ENCODE measurements at places on chromosomes 13 and 19.
A peak's percentile ranks its signal among the peaks of the same experiment; 100 is the strongest.

DNA sequence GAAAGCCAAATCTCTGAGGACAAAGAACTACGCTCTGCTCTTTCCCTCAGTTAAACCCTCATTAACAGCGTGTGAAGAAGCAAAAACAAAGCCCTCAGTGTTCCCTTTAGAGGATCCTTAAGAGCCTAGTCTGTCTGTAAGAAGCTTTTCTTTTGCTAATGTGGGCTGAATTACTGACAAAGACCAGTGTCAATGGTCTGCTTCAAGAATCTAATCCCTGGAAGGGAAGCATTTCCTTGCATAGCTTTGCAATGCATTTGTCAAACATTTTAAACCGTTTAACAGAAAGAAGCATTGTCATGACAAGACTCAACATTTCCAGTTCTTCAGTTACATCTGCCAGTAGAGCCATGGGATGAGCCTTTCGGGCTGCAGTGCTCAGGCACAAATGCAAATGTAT lies 64.9 kb downstream of the EDNRB start:
- DNase-seq, result no peak

DNA sequence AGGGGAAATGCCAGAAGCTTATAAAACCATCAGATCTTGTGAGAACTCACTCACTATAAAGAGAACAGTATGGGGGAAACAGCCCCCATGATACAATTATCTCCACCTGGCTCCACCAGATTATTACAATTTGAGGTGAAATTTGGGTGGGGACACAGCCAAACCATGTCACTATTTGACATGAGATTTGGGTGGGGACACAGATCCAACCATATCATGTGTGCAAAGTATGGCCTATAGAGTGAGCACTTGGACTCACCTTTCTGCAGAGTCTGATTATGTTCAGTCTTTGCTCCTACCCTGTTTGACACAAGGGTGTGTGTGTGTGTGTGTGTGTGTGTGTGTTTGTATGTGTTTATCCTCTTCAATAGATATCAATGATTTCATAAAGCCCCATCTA lies 287.5 kb downstream of the ZNF536 start:
- no peak for DNase-seq

DNA sequence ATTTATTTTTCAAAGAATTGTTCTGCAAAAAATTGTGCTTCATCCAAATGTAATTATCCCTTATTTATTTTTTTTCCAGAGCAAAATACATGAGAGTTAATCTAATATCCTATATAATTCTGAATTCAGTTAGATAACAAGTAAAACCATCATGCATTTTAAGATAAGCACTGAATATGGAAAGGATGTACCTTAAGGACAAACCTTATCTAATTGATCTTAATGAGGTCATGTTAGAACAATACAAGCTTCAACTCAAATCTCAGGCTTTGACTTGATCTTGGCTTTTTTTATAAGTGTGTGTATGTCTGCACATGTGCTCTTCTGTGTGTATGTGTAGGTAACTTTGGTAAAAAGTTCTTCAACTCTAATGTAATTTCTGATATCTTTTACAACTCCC lies 1828.8 kb downstream of the PCDH9 start:
- no peak for DNase-seq

DNA sequence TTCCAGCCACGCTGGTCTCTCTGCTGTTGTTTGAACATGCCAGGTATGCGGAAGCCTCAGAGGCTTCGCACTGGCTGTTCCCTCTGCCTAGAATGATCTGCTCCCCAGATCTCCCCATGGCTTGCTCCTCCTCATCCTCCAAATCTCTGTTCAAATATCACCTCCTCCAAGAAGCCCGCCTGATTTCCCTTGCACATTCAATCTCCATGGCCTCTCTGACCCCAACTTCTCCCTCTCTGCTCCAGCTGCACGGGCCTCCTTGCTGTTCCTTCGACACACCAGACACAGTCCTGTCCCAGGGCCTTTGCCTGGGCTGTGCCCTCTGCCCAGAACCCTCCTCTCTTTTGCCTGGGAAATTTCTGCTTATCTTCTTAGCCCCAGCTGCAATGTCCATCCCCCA lies 52.5 kb upstream of the PTPRS start:
- no peak for DNase-seq

DNA sequence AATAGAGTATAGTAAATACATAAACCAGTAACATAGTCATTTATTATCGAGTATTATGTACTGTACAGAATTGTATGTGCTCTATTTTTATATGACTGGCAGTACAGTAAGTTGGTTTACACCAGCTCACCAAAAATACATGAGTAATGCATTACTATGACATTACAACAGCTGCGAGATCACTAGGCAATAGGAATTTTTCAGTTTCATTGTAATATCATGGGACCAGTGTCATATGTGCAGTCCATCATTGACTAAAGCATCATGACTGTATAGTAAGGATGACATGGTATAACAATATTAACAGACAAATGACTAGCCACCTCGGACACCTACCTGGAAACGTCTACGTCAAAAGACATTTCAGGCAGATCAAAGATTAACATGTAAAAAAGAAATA lies 33.6 kb downstream of the ATP7B start:
- DNase-seq, result no peak

- DNase-seq, result peak; percentile 63
Observed at GRCh38 chr19:43594710-43595604, 977 bp downstream of the IRGQ start.

DNA sequence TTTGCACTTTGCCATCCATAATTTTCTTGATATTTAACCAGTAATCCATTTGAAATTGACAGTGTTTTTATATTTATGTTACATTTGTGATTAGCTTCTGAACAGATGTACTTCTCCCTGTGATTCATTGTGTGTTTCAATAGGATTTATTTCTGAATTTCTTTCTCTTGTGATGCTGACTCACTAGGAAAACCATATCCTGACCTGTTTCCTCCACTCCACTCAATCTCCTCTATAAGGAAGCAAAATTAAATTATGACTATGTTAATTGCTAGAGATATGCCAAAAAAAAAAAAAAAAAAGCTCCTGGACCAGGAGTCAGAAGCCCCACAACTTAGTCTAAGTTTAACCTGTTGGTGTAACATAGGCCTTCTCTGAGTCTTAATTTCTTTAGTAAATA lies 614.6 kb upstream of the SPRY2 start:
- no peak for DNase-seq

- DNase-seq, result peak; percentile 32
Observed at GRCh38 chr19:12695997-12696365, 450 bp downstream of the FBXW9 start.

GRCh38 chr19:17266589-17266974 lies 661 bp upstream of the BABAM1 start:
- no peak for DNase-seq
